Uterine smooth muscle cell (primary cell): ENCODE measurements at places on chromosomes 11 and 22. TPM values are rescaled to one million over a fixed set of nuclear protein-coding genes. Genes with fewer than 3 reads are reported as not detected.

Gene OR8A1
- total RNA-seq = not detected in 2 replicates

Gene MFNG
- under 0.01 and 0.25 TPM in 2 replicates for total RNA-seq

Gene KIF18A
- total RNA-seq = 9.0 and 40.0 TPM in 2 replicates

Gene POU2F3
- total RNA-seq = 0.12 TPM in 1 of 2 replicates, not detected in the other

Gene PANX2
- total RNA-seq = 0.37 and 0.66 TPM in 2 replicates
